ENCODE measurements at places on chromosomes 12 and 14.

DNA sequence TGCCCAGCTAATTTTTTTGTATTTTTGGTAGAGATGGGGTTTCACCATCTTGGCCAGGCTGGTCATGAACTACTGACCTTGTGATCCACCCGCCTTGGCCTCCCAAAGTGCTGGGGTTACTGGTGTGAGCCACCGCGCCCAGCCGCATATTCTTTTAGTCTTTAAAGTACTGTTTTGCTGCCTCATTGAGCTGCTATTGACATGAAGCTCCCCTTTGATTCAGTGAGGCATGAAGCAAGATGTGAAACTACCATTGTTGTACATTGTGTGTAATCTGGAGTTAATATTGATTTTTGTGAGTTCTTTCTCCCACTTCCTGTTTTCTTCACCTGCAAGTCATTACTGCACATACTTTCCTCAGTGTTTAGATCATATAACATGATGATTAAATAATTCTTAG is 80.8 kb downstream of the MNAT1 start:
- no peak for DNase-seq

GRCh38 chr14:72704502-72704901 is 189.4 kb downstream of the DPF3 start:
- DNase-seq = no peak

GRCh38 chr14:60680511-60680910 is 31.2 kb upstream of the SIX1 start:
- DNase-seq = no peak

DNA sequence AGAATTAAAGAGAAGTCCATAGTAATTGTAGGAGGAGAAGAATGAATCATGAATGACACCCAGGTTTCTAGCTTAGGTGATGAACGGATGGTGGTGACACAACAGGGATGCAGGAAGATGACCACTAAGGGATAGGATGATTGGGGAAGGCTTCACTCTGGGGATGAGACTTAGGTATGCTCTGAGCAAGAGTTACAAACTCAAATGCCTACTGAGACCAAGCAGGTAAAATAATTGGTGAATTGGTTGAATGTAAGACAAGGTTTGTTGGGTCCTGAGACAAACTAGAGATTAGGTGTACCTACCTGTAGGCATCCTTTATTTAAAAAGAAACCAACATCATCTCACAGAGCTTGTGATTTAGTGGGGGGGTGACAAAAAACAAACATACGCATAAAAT is 116.3 kb downstream of the CFAP54 start:
- DNase-seq = no peak

- no peak for DNase-seq
These were observed 28.7 kb downstream of the RAP1B start for GRCh38 chr12:68639396-68639767.

- no peak for DNase-seq
These were observed 242.2 kb upstream of the OR4E1 start for GRCh38 chr14:21915826-21916225.

GRCh38 chr12:125033288-125033687 is 31.9 kb upstream of the AACS start:
- no peak for DNase-seq

GRCh38 chr14:76820700-76821099 is 5.5 kb upstream of the LRRC74A start:
- DNase-seq = no peak

- DNase-seq = no peak
These were observed 88.3 kb upstream of the AMN1 start for GRCh38 chr12:31817120-31817519.

DNA sequence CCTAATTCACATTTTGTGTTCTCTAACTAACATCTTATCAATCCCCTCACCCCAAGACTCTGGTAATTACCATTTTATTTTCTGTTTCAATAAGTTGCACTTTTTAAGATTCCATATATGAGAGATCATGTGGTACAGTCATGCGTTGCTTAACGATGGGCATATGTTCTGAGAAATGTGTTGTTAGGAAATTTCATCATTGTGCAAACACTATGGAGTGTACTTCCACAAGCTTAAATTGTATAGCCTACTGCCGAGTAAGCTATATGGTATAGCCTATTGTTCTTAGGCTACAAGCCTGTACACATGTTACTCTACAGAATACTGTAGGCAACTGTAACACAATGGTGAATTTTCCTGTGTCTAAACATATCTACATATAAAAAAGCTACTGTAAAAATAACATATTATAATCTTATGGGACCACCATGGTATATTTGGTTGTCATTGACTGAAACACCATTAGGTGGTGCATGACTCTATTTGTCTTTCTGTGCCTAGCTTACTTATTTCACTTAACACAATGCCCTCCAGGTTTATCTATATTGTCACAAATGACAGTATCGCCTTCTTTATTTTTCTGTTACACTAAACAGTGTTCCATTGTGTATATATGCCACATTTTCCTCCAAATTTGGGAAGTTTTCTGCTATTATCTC is 473.4 kb upstream of the LMO3 start:
- no peak for DNase-seq

DNA sequence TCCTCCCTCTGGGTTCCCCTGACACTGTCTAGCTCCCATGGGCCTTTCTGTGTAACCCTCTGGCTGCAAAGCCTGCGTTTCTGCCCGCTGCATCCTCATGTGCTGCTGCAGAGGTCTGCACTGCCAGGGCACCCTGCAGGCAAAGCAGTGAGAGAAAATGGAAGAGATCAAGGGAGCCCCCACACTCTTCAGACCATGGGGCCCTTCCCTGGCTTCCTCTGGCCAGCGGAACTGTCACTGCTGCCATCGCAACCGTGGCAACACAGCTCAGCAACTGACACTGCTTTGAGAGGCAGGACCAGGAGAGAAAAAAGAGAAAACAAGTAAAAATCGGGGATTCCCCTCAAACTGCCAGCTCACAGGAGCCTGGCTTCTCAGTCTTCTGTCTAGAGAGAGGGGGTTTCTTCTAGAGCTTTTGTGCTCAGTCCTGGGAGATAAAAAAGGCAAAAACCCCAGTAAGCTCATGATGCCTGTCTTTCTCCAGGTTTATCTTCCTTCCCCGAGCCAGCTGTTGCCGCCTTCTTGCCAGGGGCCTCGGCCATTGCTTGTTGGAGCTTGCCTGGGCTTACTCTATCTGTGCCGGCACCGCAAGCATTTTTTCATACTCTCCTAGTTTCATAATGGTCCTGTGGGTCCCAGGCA is 38.9 kb downstream of the C14orf132 start:
- DNase-seq = no peak

DNA sequence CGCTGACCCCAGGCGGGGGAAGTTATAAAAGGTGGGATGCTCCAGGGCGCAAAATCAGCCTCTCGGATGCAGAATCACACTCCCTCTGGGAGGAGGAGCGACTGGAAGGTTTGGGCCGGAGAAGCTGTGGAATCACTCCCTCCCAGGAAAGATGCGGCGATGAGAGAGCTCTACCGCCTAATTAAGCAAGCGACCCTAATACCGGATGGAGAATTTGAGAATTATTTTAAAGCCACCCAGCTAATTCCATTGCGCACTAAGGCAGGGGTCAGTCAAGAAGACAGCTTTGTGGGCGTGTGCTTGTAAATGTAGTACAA is 1.9 kb downstream of the COL2A1 start:
- DNase-seq = no peak

GRCh38 chr12:3538466-3539030 is 47.5 kb downstream of the PRMT8 start:
- DNase-seq = no peak

DNA sequence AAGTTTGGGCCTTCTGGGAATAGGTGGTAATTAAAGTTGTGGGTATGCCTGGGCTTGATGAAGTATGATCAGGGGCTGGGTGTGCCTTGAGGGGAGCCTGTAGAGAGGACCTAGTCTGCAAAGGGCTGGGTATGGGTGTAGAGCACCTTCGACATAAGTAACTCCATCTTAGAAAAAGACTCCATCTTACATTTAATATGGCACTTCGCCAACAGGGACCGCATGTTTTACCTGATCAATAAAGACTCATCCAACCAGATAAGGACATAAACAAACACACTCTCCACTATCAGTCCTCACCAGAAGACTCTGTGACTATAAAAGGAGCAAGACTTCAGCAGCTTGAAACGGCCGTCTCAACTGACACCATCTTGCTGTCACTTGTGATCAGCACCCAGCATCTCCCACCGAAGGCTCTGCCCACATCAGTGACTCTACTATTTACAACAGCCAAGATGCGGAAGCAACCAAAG is 23.5 kb upstream of the GPR68 start:
- DNase-seq = no peak

Measured in type B pancreatic cell (in vitro differentiated cells).